Activated CD8-positive, alpha-beta memory T cell treated with anti-CD3 and anti-CD28 coated beads for 1 hour (primary cell): ENCODE measurements at places on chromosomes 5 and 9.

- DNase-seq = no peak
These were observed 29.2 kb upstream of the RXRA start for GRCh38 chr9:134297083-134297410.

DNA sequence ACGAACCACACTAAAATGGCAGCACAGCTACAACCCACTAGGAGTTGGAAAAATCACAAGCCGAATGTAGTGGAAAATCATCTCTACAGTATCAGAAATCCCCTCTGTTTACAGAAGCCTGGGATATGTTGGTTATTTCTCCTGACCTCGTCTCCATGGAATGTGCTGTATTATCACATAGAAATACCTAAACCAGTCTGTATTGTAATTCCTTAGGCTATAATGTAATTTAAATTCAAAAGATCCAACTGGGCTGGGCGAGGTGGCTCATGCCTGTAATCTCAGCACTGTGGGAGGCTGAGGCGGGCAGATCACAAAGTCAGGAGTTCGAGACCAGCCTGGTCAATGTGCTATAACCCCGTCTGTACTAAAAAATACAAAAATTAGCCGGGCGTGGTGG lies 244.8 kb upstream of the MPDZ start:
- no peak for DNase-seq

DNA sequence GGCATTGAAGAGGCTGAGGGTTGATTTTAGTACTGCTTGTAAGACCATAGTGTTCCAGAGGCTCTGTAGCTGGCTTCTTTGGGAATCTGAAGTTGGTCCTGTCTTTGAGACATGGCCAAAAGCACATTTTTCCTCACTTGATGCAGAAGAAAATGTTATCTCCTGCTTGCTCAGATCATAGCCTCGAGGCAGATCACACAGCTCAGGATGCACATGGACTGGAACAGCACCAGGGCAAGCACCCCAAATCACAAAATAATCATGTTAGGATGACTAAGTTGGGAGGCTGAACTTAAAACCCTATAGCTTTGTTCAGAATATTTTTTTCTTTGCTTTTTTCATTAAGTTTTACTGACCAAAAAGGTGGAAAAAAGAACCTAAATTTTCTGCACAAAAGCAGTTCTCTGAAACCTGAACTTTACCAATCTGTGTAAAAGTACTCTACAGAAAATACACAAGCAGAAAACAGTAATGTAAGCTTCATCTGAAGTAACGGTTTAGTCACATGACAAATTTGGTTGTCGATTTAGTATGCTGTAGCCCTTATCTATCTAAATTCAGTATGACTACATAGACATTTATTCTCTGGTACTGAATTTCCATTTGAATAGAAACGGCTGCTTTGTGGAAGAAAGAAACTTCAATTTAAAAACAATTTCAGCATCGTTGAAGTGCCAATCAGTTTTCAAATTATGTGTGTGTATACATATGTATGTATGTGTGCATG lies 3.4 kb downstream of the KLHL9 start:
- no peak for DNase-seq

DNA sequence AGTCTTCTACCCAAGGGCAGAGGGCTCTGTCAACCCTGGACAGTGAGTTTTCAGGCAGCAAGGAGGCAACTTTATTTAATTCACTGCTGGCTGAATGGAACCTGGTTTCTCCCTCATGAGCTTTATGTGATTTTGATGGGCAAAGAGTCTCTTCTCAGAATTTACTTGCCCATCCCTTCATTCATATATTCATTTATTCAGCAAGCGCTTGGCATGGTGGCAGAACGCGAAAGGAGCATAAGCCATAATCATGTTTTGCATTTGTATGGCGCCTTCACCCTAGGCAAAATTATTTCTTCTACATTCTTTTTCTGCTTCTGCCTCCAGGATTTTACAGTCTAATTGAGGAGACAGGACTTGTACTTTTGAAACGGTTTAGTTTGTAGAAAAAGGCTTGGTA lies 8.0 kb downstream of the DELE1 start:
- no peak for DNase-seq

GRCh38 chr9:14344053-14344524 lies 30.1 kb upstream of the NFIB start:
- DNase-seq = no peak

DNA sequence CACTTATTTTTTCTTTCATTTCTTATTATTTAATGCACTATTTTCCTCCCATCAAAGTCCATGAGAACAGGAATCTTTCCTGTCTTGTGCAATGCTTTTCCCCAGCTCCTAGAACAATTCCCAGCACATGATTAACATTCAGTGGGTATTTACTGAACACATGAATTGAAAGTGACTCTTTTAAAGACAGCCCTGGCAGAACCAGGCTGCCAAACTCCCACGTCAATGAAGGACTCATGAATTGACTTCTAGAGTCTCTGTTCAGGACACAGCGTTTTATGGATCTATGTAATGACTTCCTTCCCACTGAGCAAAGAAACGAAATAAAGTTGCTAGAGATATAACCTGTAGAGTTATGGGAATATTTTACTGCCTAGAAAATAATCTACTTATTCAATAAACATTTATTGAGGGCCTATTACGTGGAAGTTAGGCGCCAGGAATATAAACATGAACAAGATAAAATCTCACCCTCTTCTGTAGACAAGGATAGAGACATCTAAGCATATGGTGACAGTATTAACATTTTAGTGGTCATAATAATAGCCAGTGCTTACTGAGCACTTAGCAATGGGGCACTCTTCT lies 485.9 kb upstream of the KLF4 start:
- no peak for DNase-seq

DNA sequence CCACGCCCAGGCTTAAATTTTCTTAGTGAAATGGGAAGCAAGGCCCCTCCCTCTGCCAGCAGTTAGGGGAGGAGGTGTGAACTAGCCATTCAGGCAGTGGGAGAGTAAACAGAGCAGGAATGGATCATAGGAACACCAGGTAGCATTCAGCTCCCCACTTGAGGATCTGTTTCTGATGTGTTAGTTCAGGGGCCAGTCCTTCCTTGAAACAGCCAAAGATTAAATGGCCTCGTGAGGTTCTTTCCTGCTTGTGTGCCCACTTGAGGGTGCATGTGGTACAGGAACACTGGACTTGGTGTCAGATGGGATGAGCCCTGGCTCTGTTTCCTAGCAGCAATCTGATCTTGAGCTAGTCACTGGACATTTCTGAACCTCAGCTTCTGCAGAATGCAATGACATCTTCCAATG lies 21.2 kb downstream of the FAXDC2 start:
- DNase-seq = no peak

GRCh38 chr5:176501333-176501732 lies 35.9 kb downstream of the RNF44 start:
- DNase-seq = no peak

DNA sequence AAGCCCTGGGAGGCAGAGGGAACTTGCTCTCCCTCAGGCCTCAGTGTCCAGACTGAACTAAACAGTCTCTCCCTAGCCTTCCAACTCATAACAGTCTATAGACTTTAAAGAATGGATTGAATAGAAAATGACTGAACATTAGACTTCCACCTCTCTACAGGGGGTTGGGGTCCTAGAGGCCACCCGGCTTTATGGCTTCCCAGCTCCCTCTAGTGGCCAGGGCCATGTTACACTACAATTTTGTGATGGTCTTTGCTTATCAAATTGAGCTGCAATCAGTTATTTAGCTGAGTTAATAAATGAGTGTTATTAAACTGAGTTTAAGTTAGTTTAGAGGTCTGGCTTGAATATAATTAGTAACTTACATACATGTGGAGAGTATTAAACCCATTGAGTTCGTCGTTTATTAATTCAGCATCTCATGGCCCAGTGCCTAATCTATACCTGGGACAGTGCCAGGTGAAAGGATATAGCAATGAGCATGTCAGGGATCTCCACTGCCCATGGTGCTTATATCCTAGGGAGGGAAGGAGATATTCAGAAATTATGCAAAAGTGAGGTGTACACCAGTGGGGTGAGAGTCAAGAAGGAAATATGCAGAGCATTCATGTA lies 105.2 kb downstream of the SH3TC2 start:
- DNase-seq = peak; percentile 12

DNA sequence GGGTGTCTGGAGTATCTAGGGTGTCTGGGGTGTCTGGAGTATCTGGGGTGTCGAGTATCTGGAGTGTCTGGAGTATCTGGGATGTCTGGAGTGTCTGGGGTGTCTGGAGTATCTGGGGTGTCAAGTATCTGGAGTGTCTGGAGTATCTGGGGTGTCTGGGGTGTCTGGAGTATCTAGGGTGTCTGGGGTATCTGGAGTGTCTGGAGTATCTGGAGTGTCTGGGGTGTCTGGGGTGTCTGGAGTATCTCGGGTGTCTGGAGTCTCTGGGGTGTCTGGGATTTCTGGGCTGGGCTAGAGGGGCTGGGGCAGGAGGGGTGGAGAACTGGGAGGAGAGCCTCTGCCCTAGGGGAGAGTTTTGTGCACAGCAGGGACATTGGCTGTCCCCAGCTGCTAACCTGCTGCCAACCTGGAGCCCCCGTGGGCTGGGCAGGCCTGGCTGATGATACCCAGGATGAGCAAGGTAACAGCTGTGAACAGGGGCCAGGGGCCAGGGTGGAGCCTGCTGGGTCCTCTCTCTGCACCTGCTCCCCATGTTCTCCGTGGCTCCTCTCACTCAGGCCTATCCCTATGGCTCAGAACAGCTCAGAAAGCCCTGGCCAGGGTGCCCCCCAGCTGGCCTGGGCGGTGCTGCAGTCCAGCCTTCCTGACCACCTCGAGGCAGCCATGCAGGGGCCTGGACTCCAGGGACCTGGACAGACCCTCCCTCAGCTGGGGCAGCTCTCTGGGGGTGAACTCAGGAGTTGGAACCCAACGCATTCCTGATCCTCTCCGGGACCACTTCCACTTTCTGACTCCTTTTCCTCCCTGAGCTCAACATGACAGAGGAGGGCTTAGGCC lies 29.9 kb downstream of the LHX3 start:
- DNase-seq = no peak

DNA sequence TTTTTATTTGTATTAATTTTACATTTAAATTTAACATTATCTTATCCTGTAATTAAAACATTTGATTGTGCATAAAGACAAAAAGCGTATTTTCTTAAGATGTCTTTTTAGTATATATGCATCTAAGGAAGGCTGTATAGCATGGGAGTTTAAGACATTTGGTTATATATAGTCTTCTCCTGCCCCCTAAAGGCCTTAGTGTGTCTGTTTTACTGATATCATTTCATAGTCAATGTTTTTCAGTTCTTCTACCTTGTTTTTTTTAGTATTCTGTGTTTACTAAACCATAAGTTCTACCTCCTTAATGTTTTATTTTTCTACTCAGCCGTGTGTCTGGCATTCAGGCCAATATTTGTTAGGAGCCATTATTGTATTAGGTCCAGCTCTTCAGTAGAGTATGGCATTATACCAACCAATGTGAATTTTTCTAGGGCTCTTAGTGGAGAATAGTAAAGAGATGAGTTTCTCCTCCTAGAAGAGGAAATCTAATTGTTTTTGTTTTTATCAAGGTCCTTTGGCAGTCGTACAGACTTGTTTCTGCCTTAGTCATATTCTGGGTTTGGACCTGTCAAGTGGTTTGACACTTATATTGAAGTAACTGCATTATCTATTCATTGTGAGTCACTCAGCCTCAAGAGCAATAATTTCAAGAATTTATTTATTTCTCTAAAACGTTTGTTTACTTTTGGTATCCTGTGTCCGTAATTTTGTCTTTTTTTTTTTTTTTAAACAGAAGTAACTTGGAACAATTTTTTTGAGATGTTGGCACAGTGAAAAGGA lies 74.8 kb downstream of the SLF1 start:
- no peak for DNase-seq

GRCh38 chr9:34431667-34432066 lies 26.7 kb downstream of the FAM219A start:
- no peak for DNase-seq

DNA sequence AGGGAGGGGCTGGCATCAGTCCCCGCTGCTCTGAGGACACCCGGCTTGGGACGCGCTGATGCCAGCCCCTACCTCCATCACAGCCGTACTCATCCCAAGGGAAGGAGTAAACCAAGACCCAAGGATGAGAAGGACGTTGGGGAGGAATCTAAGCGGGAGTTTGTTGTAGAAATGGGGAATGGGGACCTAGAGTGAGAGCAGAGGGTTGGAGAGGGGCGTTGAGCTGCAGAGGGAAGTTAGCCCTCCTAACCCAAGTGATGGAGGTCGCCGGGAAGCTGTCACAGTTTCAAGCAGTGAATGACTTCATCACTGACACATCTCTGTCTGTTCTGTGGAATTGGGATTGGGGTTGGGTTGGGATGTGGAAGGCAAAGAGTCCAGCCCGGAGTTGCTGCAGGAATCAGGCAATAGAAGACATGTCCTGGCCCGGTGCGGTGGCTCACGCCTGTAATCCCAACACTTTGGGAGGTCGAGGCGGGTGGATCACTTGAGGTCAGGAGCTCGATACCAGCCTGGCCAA lies 759 bp upstream of the SUSD1 start:
- DNase-seq = no peak

GRCh38 chr9:3441197-3441816 lies 84.5 kb downstream of the RFX3 start:
- DNase-seq = no peak

- no peak for DNase-seq
These were observed 138.6 kb upstream of the RASA1 start for GRCh38 chr5:87129046-87129445.

- no peak for DNase-seq
These were observed 239.3 kb upstream of the PRDM9 start for GRCh38 chr5:23268136-23268535.

DNA sequence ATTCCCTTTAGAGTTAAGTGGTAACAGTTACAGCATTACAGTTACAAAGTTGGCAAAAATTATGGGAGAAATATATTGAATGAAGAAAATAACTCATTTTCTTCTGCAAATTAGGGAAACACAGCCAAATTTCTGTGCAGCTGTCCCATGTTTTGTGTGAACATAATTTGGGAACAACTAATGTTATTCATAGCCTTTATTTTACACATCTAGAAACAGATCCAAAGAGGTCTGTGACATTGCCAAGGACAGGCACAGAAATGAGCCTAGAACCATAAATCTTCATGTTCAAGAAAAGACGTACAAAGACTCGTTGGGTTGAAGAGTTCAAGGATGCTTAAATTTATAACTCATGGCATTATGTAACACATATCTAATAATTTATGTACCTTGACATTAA lies 114.1 kb upstream of the TXNDC8 start:
- no peak for DNase-seq

DNA sequence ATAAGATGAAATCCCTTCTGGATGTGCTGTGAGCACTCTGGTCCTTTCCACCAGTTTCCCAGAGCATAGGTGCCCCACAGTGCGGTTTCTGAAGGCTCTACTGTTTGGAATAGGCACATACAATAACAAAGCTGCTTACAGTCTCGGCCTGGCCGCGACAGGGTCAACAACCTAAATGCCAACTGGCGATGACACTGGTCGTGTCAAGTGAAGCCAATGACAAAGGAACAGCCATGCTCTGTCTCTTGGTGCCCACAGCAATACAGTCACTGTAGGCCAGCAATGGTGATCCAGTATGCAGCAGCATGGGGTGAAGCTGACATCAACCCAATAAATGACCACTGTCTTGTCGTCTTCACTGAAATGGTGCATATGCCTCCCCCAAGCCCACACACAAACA lies 47.8 kb upstream of the EQTN start:
- no peak for DNase-seq

DNA sequence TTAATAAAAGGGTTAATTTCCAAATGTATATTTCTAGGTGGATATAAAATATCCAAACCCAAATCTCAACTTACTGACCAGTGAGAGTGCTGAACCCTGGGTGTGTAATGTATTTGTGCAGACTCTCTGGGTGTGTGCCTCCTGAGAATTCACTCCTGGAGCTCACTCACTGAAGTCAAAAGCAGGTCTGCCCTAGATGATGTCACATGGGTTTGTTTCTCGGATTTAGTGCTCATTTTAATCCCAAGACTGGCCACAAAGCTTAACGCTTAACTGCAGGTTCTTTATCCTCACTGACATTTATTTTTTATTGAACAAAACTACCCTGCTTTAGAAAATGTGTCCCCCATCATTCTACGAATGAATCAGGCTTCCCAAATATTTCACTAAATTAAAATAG lies 179.4 kb downstream of the PPP2R2B start:
- DNase-seq = no peak
